Naive thymus-derived CD4-positive, alpha-beta T cell (primary cell): ENCODE measurements at places on chromosomes 13 and 19. TPM values are rescaled to one million over a fixed set of nuclear protein-coding genes. Genes with fewer than 3 reads are reported as not detected.

ZIK1 gene
- 8.7 TPM for polyA plus RNA-seq

ANKRD10 gene
- 53.2 TPM for polyA plus RNA-seq

KLK4 gene
- polyA plus RNA-seq = not detected

TMEM86B gene
- 3.3 TPM for polyA plus RNA-seq

MAST1 gene
- polyA plus RNA-seq = 0.70 TPM

ZIC2 gene
- polyA plus RNA-seq = not detected

GRCh38 chr13:76027131-76027530 lies 391.0 kb downstream of the LMO7 start:
- DNase-seq = no peak

DNA sequence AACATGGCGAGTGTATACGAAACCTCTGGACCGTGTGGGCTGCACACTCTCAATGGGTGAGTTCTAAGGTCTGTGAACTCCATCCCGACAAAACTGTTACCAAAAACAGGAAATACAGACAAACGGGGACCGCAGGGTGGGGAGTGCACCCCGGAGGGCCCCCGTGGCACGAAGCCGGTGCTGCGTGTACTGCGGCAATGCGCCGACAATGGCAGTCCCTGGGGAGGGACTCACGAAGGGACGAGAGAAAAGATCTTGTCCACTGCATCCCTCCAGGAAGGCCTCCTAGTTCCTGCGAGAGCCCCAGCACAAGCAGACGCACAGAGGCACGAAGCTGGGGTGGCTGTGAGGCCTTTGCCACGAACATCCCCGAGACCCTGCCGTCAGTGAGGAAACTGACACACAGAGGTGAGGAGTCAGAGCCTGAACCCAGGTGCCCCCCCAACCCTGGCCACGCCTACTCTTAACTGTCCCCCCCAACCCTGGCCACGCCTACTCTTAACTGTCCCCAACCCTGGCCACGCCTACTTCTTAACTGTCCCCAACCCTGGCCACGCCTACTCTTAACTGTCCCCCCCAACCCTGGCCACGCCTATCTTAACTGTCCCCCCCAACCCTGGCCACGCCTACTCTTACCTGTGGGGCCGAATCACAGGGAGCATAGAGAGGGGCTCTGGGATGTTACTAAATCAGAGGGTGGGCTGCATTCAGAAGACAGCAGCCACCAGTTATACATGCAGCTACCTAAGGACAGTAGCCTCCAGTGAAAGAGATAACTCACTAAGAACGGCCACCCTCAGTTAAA lies 4.2 kb downstream of the MED16 start:
- no peak for DNase-seq

DNA sequence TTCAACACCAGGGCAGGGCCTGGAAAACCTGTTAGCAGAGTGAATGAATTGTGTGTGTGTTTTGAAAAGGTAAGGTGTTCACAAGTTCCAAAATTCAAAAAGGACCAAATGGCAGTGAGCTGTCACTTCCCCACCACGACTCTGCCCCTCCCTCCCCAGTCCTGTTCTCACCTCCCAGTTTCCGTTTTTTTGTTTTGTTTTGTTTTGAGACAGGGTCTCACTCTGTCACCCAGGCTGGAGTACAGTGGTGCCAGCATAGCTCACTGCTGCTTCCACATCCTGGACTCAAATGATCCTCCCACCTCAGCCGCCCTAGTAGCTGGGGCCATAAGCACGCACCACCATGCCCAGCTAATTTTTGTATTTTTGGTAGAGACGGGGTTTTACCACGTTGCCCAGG lies 20.3 kb upstream of the BCL3 start:
- no peak for DNase-seq

DNA sequence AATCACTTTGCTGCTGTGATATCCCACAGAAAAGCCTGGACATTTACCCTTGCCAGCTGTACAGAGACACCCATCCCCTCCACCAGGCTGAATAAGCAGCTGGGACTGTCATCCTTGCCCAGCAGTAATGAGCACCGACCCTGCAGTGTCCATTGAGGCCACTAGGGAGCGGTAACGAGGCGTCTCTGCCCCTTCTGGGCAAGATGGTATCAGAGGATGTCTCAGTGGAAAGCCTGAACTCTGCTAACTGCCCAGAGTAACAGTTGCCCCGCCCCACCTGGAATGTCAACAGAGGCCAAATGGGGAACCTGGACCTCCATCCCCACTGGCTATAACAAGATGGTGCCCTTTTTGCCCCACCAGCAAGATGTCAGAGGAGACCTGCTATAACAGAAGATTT lies 22.8 kb upstream of the CEACAM20 start:
- DNase-seq = no peak

- peak; percentile 75 for DNase-seq
Measured at GRCh38 chr19:35000647-35001501, 751 bp downstream of the GRAMD1A start.

DNA sequence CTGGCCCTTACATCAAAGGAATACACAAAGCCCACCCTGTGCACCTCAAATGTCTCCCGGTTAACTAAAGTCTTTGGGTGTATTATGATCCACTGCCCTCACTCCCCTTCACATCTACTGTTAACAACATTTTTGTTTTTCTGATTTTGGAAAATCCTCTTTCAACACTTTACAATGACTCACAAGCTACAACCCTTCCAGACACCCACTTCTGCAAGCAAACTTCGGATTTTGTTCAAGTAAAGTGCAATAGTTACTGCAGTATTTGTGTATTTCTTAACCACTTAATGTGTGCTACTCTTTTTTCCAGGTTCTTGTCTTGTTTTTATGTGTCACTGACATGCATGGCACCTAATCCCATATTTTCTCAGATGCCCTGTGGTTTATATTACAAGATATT lies 101.1 kb downstream of the EDNRB start:
- no peak for DNase-seq

- no peak for DNase-seq
Measured at GRCh38 chr13:105825071-105825470, 710.4 kb downstream of the EFNB2 start.

- no peak for DNase-seq
Measured at GRCh38 chr13:39599012-39599411, 4.0 kb downstream of the LHFPL6 start.

- DNase-seq = no peak
Measured at GRCh38 chr13:84655677-84656076, 773.4 kb upstream of the SLITRK1 start.
